HS-5 (cell line): ENCODE measurements at places on chromosomes 5 and 9.

GRCh38 chr9:130023144-130023787 lies 19.7 kb downstream of the FNBP1 start:
- no peak for DNase-seq

- no peak for DNase-seq
These were observed 4.6 kb downstream of the SNCAIP start for GRCh38 chr5:122316656-122317055.

DNA sequence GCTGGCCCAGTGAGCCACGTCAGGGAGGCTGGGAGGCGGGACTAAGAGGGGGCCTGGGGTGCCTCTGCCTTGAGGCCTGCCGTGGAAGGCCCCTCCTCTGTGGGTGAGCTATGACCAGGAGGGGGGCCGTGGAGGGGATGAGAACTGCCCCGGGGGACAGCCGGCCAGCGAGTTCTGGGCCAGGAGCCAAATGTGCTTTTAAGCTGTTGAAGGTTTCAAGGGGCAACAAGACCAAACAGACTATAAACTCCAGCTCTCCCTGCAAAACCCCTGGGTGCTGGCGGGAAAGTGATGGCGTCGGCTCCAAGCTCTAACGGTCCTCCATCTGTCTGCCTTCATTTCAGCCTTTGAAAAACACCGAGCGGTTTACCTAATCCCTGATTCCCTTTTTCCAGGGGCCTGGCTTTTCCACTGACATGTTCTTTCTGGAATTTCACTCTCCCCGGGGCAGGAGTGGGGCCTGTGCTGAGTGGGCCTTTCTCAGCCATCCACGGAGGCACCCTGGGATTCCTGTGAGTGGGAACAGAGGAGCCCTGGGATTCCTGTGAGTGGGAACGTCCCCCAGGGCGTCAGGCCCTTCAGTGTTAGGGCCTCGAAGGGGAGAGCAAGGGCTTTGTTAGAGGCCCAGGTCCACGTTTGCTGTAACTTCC lies 65.6 kb downstream of the COL5A1 start:
- DNase-seq: no peak

GRCh38 chr9:76023715-76024195 lies 133.3 kb downstream of the PCSK5 start:
- no peak for DNase-seq

- no peak for DNase-seq
These were observed 11.9 kb downstream of the SPINK6 start for GRCh38 chr5:148214665-148215185.

DNA sequence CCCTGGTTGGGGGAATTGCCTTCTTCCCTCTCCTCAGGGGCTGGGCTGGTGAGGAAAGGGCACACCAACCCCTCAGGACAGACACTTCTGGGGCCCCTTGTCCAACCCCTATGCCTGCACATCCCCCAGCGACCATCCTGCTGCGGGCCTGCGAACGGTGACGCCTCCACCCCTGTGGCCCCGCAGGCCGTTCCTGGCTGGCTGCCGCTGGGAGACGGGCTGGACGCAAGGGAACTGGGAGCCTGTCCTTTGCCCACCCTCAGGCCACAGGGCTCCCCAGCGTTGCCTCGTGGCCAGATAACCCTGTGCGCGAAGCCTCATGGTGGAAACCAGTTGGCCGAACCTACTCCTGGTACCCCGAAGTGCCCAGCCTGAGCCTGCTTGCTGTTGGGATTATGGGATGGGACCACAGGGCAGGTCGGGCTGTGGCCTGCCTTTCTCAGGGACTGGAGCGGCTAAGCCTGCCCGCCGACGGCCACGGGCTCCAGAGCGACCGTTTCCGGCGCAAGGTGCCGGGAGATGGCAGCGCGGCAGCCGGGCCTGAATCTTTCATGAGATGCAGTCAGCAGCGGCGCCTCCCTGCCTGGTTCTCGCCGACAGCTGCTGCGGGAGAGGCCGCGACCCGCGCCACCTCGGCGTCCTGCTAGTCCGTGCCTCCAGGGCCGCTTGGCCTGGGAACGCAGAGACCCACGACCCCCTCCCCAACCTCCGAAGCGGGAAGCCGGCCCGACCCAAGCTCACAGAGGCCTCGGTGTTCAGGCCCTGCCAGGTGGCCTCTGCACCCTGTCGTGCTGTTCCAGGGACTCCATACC lies 6.5 kb upstream of the PITX1 start:
- DNase-seq: no peak

DNA sequence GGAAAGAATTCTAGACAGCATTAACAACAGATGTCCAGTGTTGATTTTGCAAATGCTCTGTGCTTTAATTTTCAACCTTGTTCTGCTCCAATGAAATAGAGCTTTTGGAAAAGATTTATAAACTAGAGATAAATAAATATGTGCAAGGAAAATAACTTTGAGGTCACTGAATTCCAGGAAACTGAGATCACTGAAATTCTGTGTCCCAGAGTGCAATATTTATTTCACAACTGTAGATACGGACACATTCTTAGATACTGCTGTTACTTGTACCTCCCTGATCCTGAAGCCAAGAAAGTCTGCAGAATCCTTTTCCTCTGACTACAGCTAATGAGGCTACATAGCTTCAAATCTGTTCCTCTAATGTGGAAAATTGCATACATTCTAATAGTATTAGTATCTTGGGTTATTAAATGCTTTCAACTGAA lies 222.9 kb downstream of the DOCK8 start:
- peak; percentile 45 for DNase-seq

DNA sequence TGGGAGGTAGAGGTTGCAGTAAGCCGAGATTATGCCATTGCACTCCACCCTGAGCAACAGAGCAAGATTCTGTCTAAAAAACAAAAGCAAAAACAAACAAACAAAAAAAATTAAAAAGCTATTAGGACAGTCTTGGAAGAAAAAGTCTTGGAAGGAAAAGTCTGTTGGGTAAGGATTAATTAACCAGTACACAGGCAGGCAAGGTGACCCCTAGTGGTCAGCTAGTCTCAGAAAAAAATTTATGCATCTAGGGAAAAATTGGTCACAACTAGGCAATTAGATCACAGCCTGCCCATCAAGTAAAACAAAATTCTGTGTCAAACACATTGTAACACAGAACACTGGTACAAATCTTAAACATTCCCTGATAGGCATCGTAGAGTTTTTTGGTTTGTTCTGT lies 6.7 kb upstream of the ANKRD18B start:
- DNase-seq: no peak

- DNase-seq: no peak
These were observed 32.1 kb downstream of the RAI14 start for GRCh38 chr5:34688015-34688810.

GRCh38 chr5:137730336-137730735 lies 5.6 kb downstream of the KLHL3 start:
- peak; percentile 40 for DNase-seq

DNA sequence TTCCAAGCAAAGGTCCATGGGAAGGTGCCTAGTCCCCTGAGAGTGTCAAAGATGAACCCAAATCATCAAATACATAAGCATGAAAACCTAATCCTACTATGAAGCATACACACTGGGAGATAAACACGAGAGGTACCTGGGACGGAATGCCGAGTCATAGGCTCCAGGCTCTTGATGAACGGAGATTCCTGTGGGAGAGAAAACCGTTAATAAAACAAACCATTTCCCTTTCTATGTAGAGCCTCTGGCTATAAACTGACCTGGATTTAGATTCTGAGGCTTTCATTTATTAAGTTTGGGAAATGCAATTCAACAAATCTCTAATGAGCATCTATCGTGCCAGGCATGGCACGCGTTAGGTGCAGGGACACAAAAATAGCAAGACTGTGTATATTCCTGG lies 206.4 kb upstream of the IL12B start:
- DNase-seq: no peak

- no peak for DNase-seq
These were observed 387.9 kb upstream of the DAP start for GRCh38 chr5:11148810-11149539.

DNA sequence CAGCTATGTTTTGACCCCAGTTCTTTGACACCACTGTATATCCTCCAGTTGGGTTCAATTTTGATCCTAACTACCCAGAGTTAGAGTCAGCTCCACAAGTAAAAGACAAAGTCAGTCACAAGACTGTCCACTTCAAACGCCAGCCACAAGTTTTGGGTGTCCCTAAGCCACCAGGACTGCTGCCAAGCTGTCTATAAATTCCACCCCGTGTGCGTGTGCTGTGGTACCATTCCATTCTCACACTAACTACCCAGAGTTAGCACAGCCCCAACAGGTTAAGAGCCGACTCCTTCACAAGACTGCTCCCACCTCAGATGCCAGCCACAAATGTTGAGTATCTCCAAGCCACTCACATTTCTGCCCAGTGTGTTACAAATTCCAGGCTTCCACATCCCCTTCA lies 56.7 kb downstream of the APC start:
- no peak for DNase-seq

- no peak for DNase-seq
These were observed 485 bp downstream of the TGFBR1 start for GRCh38 chr9:99105152-99106043.

DNA sequence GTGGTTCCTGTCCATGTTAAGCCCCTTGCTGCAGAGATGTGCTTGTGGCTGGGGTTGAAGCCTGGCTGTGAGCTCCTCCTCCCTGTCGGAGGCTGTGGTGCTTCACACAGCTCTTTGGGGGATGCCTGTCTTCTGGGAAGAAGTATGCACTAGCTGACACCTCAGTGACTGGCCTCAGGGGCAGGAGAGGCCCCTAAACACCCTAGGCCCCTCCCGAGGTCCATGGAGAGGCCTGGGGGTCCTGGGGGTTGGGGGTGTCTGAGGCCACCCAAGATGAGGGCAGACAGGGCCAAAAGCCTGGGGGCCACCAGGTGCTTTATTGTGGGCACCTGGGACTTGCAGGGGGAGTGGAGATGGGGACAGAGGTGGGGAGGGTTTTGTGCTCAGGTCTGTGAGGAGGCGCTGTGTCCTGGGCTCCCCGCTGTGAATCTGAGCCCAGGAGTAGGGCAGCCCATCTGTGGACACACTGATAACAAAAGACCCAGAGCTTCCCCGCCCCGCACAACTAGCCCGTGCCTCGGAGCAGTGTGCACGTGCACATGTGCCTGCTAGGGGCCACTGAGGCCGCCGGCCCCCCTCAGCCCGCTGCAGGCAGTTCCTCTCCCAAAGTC lies 92.0 kb downstream of the PHF2 start:
- DNase-seq: no peak

GRCh38 chr9:22528485-22528884 lies 81.9 kb downstream of the DMRTA1 start:
- DNase-seq: no peak

DNA sequence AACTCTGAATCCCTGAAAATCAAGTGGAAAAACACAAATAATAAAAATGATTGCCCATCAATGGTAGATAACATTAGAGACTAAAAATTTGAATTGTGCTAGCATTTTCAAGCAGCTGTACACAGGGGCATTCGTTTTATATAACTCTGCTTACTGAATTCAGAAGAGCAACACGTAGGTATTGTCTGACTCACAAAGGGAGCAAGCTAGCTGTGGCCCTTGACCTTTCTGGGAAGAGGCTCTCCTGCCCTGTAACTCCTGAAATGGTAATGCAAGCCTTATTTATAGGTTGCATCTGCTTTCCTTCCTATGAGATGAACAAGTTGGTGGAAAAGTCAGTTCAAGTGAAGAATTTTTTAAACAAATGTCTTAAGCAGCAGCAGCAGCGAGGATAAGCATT lies 218.7 kb upstream of the EFNA5 start:
- no peak for DNase-seq

GRCh38 chr5:145574889-145575573 lies 260.1 kb downstream of the PRELID2 start:
- DNase-seq: no peak

- peak; percentile 28 for DNase-seq
These were observed 129.5 kb downstream of the NIPBL start for GRCh38 chr5:37005946-37006540.

DNA sequence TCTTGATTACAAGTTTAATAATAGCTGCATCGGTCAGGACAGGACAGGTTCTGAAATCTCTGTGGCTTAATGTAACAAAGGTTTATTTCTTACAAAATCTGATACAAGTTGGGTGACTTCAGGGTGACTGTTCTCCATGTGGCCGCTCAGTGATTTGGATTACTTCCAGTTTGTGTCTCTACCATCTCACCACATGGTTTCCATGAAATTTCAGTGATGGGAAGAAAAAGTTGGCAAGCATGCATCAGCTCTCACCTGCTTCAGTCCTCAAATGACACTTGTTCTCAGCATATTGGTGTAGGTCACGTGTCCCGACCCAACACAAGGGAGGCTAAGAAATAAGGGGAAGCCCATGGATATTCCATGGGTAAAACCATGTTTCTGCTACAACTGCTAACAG lies 7.8 kb upstream of the TMEM268 start:
- no peak for DNase-seq
